ENCODE measurements at places on chromosomes 5 and 9. TPM values are rescaled to one million over a fixed set of nuclear protein-coding genes. Genes with fewer than 3 reads are reported as not detected.

Gene UQCRQ
- total RNA-seq: 186 TPM

Gene FBXO4
- total RNA-seq: 13.1 TPM

Gene NSUN2
- 57.5 TPM for total RNA-seq

Gene RASEF
- 0.06 TPM for total RNA-seq

Gene CER1
- total RNA-seq: not detected

Gene PCDHAC2
- total RNA-seq: 0.31 TPM

Gene IL4
- not detected for total RNA-seq

Gene FLT4
- 0.31 TPM for total RNA-seq

Gene INPP5E
- total RNA-seq: 5.3 TPM

Gene NDUFA8
- total RNA-seq: 39.6 TPM

Gene SLC46A2
- not detected for total RNA-seq

Gene DND1
- 0.13 TPM for total RNA-seq

Gene LECT2
- total RNA-seq: not detected

Gene ADRA1B
- 0.25 TPM for total RNA-seq

Gene CATSPER3
- total RNA-seq: 0.25 TPM

Gene ZFP2
- total RNA-seq: 0.92 TPM

Gene NUTM2G
- total RNA-seq: not detected
